ENCODE measurements at places on chromosomes 7 and 10.

- no peak for DNase-seq
Observed at GRCh38 chr10:95500649-95501048, 60.5 kb downstream of the SORBS1 start.

- DNase-seq, result no peak
Observed at GRCh38 chr7:138188290-138188858, 112.1 kb downstream of the AKR1D1 start.

DNA sequence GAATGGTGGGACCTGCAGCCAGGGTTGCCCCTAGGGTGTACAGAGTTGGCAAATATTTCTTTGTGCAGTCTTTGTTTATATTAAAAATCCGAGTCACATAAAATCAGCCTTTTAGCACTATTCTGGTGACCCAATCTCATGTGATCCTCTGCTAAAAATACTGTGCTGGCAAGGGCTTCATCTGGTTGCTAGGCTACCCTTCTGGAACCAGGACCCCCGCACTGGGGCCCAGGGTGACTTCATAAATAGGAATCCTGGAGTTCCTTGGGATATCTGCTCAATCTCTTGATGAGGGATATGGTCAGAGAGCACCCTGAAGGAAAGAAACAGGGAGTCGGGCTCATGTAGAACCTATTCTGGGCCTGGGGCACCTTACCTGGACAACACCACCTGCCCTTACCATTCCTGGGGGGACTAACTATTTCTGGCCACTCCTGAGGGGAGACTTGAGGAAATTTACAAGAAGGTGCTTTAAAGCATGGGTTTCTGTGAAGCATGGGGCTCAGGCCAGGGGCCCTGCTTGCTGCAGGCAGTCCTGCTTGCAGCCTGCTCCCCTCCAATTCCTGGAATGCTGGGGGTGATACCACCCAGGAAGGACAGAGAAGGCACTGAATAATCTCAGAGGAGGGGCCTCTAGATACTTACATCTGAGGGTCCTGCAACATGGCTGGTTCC, 44.7 kb downstream of the SH2D4B start:
- DNase-seq, result no peak

DNA sequence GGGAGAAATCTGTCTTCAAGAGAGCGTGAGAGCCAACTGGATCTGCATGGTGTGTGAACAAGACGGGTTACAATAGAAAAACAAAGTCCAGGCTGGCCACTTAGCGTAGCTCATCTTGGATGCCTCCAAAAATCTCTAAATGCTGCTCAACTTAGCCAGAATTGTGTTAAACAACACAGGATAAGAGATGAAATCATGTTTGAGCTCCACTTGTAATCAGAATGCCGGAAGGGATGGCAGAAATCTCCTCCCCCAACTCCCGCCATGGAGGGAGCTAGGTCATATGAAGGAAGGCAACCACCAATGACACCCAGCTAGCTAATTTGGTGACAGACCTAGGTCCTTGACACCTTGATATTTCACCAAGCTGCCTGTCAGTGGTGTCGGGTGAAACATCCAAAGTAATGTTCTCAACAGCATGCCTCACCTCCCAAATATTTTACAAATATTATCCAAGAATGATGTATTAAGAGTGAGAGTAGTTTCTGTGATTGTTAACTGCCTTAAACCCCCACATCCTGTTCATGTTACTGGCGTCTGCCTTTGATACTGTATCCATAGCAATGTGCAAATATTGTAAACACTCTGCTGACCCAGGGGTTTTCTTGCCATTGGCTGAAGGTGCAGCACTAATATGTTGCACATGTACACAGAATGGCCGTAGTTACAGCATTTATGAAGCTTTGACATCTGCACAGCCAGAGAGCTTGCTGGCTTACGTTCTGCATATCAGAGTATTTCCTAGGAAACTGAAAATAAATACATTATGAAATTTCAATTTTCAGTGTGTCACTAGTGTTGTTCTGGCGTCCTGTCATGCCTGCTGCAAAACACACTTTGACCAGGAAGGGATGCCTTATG, 25.8 kb downstream of the TMEM254 start:
- DNase-seq, result no peak

- no peak for DNase-seq
Observed at GRCh38 chr10:34824870-34825269, 9.8 kb upstream of the PARD3 start.

GRCh38 chr10:69220507-69220906, 375 bp downstream of the HKDC1 start:
- DNase-seq, result no peak

GRCh38 chr10:43134126-43134905, 3.9 kb upstream of the CSGALNACT2 start:
- no peak for DNase-seq

GRCh38 chr10:20714518-20714917, 182.6 kb downstream of the NEBL start:
- no peak for DNase-seq

DNA sequence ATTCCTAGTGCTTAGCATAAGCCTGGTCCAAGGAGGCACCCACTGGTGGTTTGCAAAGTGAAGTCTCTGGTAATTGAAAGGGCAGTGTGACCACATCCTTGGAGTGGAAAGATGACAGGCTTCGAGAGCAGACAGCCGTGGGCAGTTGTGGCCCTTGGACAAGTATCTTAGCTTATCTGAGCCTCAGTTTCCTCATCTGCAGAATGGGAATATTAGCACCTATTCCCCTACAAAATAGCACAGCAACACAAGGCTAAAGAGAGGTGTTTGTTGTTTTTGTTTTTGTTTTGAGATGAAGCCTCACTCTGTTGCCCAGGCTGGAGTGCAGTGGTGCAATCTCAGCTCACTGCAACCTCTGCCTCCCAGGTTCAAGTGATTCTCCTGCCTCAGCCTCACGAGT, 29.3 kb downstream of the MYL10 start:
- DNase-seq, result no peak

DNA sequence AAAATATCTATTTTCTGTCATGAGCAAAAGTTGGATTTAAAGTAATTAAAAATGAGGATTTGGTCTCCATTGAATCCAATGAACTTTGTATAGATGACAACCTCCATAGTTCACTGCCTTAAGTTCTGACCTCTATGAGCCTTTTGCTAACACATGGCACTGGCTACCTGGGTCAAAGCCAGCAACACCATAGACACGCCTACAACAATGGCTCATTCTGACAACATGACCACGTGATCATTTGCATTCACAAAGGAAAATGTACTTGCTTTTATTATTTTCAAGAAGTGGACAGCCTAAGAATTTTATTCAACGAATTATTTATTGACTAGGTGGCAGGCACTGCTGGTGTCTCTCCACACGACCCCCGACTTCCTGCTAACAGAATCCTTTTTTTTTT, 90.6 kb downstream of the CARD11 start:
- DNase-seq, result no peak

DNA sequence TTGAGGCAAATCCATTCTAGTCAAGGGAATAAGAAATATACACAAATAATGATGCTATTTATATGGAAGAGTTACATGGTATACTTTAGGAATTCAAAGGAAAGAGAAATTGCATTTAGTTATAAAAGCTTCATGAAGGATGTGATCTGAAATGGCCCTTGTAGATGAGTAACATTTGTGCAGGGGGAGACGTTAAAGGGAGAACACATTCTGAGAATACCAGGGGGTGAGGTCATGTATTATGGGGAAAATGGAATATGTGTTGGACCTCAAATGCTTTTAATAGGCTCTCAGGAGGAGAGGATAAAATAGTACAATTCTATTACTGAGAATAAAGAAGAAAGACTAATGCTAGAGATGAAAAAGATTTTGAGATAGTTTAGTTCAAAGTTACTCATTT, 122.5 kb upstream of the NOBOX start:
- DNase-seq, result no peak

DNA sequence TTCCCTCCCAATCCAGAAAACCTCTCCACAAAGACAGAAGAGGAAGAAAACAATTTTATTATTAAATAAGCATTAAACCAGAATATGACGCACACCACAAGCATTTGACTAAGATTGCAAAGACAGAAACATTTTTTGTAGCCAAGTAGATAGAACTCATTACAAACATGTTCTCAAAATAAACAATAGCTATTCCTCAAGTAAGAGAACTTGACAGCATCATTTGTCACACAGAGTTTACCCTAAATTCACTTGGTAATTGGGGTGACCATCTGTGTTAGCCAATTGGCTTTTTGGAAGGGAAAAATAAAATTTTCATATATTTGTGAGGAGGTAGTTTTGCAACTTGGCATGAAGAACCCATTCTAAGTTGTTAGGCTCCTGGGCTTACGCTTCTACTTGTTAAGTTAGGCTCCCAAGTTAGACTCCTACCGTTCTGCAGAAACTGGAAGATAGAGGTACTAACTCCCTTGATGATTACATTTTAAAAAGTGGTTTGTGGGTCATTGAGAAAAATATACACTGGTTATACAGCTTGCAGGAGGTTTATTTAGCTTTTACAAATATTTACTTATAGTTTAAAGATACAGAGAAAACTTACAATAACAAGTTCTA, 618.6 kb upstream of the CNTNAP2 start:
- DNase-seq, result no peak

DNA sequence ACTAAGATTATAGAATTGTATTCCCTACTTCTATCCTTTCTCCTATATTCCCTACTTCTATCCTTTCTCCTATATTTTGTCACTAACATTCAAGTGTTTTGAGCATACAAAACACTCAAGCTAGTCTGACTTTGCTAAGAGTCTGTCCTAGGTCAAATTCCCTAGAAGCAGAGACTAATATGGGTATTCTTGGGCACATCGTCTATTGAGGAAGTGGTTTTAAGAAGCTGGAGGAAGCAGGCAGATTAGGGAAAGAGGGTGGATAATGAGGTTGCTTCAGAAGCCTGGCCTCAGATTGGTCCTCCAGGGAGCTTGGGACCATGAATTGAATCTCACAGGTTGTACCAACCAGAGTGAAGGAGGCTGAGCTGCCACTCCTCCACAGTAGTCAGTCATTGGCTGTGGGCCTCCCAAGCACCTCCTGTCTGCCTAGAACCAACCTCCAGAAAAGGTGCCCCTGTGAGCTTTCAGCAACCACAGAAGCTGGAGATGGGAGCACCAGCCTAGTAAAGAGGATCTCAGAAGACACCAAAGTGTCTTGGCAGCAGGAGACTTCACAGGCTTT, 295.9 kb upstream of the PHF14 start:
- DNase-seq, result no peak

GRCh38 chr7:154587792-154588191, 415.1 kb downstream of the PAXIP1 start:
- no peak for DNase-seq

GRCh38 chr10:52997007-52997406, 224.4 kb upstream of the MBL2 start:
- no peak for DNase-seq
